ENCODE measurements at places on chromosomes 3 and 15.
A peak's percentile ranks its signal among the peaks of the same experiment; 100 is the strongest.

DNA sequence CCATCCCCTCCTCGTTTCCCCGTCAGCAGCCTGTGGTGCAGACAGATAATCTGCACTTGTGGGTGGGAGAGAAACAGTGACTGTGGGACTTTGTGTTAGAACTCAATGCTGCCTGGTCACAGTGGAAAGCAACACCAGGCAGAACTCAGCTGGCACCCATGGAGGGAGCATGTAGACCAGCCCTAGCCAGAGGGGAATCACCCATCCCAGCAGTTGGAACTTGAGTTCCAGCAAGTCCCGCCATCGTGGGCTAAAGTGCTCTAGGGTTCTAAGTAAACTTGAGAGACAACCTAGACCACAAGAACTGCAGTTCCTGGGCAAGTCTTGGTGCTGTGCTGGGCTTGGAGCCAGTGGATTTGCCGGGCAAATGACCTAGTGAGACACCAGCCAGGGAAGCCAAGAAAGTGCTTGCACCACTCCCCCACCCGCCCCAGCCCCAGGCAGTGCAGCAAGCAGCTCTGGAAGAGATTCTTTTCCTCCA lies 24.4 kb downstream of the ISG20 start:
- no peak for DNase-seq

DNA sequence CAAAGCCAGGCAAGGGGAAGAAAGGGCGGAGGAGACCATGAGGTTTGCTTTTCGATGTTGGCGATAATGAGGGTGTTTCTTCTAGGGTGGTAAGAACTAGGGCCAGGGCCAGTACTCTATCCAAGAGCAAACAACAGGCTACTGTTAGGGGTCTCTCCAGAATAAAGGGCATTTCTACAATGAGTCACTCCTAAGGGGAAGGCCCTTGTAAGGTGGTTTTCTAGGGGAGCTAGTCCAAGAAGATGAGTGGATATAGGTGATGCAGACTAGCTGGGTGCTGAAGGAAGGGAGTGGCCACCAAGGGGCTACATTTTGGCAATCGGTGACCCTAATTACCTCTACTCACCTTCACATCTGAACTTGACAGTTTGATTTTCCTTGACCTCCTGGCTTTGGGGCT lies 148.5 kb upstream of the HACD2 start:
- no peak for DNase-seq

DNA sequence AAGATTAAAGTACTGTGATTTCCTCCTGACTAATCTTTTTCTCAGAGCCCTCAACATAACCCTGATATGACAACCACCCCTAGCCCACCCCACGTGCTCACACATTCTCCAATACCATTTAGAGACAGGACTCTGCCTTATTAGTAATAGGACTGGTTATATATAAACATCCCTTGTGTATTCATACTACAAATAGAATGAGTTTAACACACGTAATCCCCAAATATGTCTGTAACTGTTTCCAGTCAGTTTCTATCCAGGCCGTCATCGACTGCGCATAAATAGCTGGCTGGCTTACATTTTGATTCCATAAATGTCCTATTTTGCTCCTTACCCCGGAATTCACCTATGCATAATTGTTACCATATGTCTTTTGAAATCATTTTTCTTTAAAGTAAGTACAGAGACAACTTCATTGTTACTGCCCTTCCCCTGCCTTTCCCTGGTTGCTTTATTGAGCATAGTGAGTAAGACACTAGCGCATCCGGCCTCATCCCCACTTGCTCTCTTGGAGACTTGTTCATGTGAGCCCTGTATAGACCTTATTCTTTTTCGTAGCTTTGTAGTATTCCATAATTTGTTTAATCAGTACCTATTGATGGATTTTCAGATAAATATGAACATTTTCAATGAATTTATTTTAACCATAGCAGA lies 3.5 kb upstream of the P2RY14 start:
- DNase-seq = no peak

DNA sequence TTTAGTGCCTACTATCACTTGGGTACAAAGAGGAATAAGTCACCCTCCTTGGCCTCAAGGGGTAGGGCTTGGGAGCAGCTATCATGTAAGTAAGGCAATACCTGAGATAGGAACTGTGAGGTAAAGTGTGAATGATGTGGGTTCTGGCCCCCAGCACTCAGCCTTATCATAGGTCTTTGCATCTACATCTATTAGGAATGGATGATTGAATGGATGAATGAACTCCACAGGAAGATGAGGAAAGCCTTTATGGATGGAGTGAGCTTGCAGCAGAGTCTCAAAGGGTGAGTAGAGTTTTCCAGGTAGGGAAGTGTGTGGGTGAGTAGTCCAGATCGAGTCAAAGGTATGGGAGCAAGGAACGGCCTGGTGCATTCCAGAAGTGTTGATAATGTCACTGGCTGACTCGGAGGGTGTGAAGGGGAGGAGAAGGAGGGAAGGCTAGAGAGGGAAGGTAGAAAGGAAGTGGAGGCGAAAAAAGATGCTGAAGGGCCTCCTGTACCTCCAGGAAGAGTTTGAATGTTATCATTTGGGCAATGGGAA lies 13.1 kb upstream of the ABHD2 start:
- DNase-seq = no peak

- DNase-seq = no peak
These were observed 198.3 kb downstream of the ERC2 start for GRCh38 chr3:56269755-56270535.

GRCh38 chr15:61794276-61794675 lies 266.0 kb downstream of the VPS13C start:
- no peak for DNase-seq

- no peak for DNase-seq
These were observed 397.6 kb upstream of the PLSCR5 start for GRCh38 chr3:147002721-147003120.

- DNase-seq = peak; percentile 9
These were observed 556.2 kb upstream of the CFAP20DC start for GRCh38 chr3:59605944-59606534.

DNA sequence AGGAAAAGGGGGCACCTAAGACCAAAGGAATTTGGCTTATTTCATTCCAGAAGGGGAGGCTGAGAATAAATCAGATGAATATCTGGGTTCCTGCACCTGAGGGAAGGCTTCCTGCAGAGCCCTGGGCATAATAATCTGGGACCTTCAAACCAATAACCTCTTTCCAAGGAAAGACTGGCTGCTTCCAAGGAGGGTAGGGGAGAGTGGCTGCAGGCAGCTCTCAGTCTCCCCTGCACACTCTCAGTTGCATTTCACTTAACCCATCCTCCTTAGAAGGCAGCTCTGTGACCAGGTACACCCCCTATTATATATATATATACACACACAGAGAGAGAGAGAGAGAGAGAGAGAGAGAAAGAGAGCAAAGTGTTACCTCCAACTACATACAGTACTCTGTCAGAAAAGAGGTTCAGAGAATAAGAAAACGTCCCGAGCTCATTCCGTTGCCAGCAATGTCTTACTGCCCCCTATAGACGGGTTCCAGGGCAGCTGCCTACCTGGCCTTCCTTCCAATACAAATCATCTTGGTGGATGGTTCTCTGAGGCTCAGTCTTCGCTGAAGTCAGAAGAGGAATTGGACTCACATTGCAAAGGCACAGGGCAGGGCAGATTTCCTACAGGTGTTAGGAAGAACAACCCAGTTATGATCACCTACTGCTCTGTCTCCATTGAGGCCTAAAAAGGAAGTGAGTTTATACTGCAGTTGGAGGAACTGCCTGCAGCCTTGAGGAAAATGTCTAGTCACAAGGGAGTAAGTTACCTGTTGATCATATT lies 26.1 kb downstream of the CAPN3 start:
- no peak for DNase-seq

DNA sequence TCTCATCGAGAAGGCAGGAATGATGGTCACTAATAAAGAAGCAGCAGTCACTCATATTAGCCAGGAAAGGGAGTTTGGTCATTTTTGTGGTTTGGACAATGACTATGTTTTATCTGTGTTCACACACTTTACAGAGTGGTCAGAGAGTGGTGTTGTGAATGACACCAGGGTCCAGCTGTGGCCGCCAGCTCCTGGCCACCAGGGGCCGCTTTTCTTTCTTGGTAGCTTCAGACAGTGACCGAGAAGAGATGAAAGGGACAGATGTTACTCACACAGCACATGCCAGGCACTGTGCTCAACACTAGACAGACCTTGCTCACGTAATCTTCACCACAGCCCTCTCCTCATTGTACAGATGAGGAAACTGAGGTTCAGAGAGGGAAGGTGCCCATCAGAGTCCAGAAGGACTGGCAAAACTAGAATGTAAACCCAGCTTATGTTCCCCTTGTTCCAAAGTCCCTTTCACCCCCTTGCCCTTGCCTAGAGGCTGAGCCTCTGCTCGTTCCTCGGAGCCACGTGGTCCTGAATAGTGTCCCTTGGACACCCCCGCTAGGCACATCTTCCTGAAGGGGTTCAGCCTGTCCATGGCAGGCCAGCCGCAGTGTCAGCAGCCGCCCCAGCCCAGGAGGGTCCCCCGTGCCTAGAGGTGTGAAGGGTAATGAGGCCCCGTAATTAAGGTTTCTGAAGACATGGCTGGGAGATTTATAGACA lies 55.6 kb downstream of the CYP11A1 start:
- no peak for DNase-seq

GRCh38 chr3:136146981-136147729 lies 49.0 kb downstream of the MSL2 start:
- DNase-seq = no peak

DNA sequence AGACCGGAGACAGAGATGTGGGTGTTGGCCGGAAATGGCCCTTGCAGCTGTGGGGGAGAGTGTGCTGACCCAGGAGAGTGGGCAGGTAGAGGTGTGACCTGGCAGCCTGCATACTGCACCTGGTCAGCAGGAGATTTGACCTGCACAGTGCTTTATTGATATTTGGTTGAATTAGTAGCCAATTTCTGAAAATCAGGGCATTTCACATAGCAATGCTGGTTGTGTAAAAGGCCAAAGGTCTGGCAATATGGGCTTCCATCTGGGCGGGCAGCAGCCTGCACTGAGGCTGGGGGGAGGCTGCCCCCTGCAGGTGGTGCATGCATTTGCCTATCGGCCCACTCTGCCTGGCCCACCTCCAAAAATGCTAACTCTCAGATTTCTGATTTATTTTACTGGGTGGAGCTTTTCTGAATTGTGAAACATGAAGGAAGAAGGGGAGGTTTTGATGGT lies 9.4 kb upstream of the MGLL start:
- DNase-seq = no peak

DNA sequence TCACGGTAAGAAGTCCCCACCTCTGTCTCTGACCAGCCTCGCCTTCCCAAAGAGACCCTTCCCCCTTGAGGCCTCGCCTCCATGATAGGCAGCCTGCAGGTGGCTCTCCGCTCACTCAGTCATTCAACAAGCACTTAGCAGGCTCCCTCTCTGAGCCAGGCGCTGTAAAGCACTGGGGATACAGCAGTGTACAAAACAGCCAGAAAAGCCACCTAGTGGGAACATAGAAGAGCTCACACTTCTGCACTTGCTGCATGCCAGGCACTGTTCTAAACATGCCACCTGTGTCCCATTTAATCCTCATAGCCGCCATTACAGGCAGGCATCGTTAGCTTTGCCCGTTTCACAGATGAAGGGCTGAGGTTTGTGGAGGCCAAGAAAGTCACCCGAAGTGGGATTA lies 56.0 kb downstream of the SEMA3G start:
- no peak for DNase-seq

- no peak for DNase-seq
These were observed 12.5 kb upstream of the FBLN2 start for GRCh38 chr3:13536432-13536831.

- DNase-seq = no peak
These were observed 16.3 kb upstream of the HDAC11 start for GRCh38 chr3:13463618-13464400.

DNA sequence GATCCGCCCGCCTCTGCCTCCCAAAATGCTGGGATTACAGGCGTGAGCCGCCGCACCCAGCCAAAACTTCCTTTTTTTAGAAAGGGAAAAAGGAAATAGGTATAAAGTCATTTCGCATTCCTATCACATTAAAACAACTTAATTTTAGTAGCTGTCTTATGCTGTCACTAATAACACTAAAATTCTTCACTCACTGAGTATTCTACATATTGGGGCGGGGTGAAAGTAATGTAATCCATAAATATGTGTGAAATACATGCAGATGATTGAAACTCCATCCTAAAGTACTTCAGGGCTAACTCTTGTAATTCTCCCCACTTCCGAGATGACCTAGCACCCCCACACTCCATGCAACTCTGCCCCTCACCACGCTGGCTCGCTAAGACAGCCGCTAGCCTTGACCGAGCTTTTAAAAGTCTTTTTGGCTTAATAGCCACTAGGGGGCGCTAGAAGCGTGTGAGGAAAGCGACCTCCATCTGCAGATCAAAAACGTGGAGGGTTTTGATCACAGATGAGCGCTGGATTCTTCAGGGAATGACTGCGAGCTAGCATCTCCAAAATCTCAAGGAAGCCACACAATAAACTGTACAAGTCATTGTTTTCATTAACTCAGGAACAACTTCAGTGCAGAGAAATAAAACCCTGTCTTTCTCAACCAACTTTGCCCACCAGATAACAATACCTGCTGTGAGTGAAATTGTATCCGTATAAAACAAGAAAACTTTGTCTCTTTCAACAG lies 129.3 kb upstream of the IGF1R start:
- peak; percentile 30 for DNase-seq

GRCh38 chr15:50075319-50075718 lies 43.7 kb downstream of the ATP8B4 start:
- no peak for DNase-seq

DNA sequence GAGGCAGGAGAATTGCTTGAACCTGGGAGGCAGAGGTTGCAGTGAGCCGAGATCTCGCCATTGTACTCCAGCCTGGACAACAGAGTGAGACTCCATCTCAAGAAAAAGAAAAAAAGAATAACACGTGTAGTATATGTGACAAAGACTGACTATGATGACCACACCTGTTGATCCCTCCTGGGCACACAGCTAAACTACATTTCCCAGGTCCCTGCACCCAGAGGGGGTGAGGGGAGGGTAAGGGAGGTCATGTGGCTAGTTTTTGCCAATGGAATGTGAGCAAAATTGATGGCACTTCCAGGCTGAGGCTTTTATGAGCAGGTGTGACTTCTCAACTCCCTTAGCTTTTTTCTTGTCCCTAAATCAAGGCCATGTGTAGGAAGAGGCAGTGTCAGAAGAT lies 58.2 kb downstream of the KLHL6 start:
- DNase-seq = no peak

DNA sequence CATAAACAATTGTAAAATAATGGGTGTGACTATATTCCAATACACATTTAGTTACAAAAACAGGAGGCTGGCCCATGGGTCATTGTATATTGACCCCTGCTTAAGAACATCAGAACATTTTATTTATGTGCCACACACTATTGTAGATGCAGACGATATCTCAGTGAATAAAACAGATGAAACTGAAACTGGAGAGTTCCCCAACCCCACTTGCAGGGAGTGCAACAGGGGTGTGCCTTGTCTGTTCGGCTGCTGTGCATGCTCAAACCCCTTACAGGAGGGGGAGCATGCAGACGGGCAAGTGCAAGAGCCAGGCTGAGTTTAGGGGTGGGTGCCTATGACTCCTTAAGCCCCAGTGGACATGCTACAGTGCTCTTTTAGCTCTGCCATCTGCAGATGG lies 509.6 kb downstream of the IGSF11 start:
- DNase-seq = no peak

DNA sequence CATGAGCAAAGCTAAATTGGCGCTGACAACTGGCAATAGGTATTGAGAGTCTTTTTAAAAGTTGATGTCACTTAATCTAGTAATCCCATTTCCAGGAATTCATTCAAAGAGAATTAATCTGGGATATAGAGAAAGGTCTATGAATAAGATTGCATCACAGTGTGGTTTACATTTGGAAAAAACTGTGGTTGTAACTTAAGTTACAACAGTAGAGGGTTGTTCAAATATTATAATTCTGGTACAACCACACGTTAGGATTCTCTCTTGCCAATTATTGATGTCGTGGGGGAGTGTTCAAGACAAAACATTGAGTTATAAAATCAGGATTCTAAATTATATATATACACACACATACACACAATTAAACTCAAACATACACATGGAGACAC lies 79.8 kb downstream of the LIPC start:
- no peak for DNase-seq
